ENCODE measurements at places on chromosomes 5 and 9.

GRCh38 chr5:110105692-110106091 is 416.0 kb downstream of the MAN2A1 start:
- DNase-seq = no peak

DNA sequence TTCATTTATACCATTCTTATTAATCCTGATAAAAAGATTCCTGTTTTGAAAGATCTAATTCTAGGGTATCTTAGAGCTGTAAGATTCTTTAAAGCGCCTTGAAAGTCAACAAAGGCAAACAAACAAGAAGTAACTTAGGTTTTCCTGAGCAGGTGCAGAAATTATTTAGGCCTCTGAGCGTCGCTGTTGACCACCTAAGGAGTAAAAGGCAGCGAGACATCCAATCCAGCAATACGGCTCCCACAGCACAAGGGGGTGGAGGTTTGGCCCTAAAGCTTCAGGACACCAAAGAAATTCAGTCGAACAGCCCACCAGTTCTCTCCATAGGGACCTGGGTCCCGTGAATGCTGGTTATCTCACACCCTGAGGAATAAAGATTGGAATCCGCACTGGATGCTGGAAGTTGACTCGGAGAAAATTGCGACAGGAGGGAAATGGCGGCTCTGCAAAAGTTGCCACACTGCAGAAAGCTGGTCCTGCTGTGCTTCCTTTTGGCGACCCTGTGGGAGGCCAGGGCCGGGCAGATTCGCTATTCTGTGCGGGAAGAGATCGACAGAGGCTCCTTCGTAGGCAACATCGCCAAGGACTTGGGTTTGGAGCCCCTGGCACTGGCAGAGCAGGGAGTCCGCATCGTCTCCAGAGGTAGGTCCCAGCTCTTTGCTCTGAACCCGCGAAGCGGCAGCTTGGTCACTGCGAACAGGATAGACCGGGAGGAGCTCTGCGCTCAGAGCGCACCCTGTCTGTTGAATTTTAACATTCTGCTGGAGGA is at the start of gene PCDHGA2:
PCDHGA2 (plus strand) TSS at position 223 of the 769 bp plus-strand sequence.
- DNase-seq = no peak

GRCh38 chr5:169641253-169641652 is 4.2 kb downstream of the DOCK2 start:
- no peak for DNase-seq

GRCh38 chr5:155027993-155028629 is 14.6 kb downstream of the KIF4B start:
- no peak for DNase-seq

- DNase-seq = no peak
These were observed 279.2 kb upstream of the NREP start for GRCh38 chr5:112036206-112036605.

DNA sequence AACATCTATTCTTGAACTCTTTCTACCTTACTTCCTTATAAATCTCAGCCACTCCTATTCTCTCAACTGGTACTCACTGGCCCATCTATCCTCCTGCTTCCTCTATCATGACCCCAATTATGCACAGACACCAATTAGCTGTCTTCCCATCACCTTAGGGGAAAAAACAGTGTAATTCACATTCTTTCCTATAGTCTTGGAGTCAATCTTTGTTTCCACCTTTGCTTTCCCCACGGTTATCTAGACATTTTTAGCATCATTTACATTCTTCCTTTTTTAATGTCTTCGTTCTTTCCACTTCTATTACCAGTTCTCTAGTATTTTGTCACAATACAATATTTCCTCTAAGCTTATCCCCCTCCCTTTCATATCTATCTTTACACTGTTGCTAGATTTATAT is 449.4 kb downstream of the TMEM38B start:
- no peak for DNase-seq

DNA sequence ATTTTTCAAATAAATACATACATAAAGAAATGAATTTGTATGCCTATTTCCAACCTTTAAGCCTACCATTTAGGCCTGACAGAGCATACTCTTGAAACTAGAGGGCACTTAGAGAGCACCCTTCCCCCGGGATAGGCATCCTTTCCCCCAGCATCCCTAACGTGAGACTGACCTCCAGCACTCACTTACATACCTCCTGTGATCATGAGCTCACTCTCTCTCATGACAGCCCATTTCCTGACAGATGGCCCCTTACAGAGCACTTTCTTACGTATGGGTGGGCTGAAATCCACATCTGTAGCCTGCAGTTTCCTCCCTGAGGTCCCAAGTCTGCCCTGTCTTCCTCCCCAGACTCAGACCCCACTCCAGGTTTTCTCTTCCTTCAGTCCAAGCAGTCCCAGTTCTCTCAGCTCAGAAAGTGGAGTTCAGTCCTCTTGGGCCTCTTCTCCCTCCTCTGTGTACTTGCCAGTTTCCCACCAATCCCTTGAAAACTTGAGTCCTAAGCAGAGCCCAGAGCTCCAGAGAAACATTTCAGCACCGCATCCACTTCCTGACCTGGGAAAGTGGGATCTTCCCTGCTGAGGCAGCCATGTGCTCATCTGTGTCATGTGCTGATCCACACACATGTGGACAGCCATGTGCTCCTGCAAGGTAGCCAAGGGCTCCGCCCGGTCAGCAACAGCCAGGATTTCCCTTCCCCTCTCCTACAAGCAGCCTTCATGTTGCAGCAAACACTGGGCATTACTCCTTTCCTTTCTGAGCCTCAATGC is 2.2 kb upstream of the CDX1 start:
- DNase-seq = no peak

DNA sequence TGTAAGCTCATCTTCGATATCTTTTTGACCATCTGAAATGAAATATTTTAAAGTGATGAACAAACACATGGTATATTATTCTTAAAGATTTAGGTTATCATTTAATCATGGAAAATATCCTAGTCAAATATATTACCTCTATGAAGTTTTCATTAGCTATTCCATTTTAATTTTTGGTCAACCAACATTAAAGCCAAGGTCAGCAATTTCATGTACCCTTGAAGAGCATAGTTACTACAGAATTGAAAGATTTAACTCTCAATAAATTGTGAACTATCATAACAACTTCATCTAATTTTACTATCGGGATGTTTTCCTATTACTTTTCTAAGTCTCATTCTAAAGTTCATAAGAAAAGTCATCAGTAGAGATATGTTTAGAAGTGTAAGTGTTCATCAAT is 492.6 kb downstream of the CTNND2 start:
- DNase-seq = no peak

DNA sequence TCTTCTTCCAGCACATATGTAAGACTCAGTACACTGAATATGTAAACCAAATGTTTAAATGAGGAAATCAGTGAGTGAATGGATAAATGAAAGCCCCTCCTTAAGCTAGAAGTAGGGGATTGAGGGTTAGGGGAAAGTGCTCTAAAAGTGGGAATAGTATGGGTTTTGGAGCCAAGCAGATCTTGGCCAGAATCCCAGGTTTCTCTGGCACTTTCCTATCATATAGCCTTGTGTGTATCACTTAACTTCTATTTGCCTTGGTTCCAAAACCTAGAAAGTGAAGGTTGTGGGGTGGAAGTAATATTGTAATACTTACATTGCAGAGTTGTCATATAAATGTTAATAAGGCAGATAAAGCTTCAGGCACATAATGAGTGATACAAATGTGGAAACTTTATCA is 45.0 kb upstream of the SV2C start:
- no peak for DNase-seq

DNA sequence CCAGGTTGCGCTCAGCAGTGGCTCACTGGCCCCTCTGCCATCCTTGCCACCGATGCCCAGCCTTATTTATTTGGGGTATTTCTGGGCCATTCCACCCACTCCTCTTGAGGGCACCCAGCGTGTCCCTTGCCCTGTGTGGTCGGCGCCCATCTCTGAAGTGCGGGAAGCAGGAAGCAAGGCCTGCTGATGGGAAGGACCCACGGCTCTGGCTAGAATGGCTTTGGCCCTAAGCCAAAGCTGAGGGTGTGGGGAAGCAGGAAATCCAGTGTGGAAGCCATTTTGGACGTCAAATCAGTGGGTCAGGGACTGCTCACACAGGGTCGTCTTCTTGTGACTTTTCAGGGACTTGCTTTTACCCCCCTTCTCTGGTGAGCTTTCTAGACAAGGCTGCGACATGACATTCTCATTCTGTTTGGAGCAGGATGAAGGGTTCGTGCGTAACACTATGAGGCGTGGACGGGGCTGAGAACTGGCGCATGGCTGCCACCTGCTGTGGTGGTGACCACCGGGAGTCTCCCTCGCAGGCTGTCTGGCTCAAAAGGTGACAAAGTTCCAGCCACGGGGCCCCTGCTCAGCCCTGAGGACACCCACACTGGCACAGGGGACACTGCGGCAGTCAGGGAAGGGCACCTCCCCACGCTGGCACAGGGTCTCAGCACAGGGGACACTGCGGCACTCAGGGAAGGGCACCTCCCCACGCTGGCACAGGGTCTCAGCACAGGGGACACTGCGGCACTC is 50.7 kb upstream of the NKD2 start:
- no peak for DNase-seq

DNA sequence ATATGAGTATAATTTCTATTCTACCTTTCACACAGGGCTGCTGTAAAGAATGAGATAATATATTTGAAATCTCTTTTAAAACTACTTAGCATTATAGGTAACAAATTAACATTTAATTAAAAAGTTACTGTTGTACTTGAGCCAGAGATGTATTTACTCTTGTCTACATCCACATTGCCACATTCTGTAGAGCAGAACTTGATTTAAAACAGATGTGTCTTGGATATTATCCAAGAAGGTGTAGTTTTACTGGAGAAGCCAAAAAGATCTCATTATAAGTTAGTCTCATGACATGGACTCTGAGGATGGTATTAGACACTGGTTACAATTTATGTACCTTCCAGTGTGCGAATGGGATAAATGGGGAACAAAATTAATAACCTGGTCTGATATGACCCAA is 293.1 kb upstream of the CCNH start:
- no peak for DNase-seq

DNA sequence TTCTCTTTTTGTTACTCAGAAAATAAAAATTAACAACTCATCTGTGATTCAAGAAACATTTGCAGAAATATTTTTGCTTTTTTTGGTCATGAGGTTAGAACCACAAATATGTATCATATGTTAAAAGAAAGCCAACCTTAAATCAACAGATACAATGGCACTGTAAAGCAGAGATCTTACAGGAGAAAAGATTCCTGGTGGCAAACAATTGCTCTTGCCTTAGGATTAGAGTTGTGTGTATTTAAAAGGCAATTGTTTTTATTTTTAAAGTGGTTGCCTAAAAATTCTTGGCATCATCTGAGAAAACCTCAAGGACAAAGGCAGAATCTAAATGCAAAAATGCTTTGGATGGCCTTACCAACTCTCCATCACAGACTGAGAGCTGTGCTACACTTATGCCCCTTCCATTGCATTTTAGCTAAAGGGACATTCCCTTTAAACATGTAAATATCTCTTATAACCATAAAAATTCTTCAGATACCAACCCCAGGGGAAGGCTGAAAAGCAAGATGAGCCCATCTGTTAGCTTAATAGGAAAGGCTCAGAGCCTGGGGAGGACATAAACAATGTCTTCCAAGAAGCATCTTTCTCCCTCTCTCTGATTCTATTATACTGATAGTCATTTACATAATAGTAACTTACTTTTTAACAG is 100.4 kb downstream of the FAM114A2 start:
- DNase-seq = no peak

DNA sequence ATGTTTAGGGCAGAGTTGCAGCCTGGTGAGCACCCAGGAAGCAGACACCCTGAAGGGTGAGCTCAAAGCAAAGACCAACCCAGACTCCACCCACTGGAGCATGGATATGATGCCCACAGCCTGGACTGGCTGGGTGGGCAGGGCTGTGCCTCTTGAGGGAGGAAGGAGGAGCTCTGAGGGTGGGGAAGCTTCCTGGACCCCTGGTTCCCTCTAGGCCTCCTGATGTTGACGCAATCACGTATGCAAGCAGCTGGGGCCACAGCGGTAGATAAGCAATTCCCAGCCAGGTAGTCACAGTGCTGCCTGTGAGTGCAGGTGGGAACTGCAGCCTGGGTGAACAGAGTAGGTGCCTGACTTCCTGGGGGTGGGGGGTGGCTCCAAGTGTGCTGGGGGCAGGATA is 271.5 kb downstream of the CDK5RAP2 start:
- DNase-seq = no peak

GRCh38 chr9:95138474-95138873 is 179.0 kb downstream of the FANCC start:
- no peak for DNase-seq

DNA sequence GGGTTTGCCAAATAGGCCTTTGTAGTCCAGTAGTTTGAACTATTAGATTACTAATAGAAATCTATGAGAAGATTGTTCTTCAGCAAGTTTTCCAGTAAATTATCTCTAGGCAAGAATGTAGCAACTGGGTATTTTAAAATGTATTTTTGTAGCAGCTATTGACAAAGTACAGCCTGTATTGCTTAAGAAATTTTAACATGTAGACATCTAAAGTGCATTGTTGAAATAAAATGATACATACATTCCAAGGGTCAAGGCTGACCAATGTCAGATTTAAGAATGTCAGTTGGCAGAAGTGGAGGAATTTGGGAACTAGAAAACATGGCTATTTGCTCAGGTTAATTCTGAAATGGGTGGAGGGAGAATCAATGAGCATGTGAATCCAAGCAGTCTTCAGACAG is 57.5 kb upstream of the ZSWIM6 start:
- DNase-seq = no peak

GRCh38 chr5:149857499-149857898 is 87.1 kb downstream of the PDE6A start:
- DNase-seq = no peak

GRCh38 chr5:110738503-110738811 is 350 bp upstream of the SLC25A46 start:
- no peak for DNase-seq

DNA sequence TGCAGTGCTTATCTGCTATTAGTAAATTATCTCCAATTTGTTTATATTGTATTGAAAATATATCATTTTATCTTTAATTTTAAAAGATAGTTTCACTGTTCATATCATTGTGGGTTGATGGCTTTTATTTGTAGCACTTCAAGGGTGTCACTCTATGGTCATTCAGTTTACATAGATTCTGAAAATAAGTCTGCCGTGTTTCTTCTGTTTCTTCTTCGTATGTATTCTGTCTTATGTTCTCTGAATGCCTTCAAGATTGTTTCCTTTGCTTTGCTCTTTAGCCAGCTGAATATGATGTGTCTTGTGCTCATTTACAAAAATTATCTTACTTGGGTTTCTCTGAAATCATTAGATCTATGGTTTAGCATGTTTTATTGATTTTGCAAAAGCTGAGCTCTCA is 359.9 kb downstream of the CYLC2 start:
- no peak for DNase-seq

- no peak for DNase-seq
These were observed 60.8 kb downstream of the FOXD1 start for GRCh38 chr5:73387601-73388305.

- DNase-seq = no peak
These were observed 128.7 kb upstream of the BOD1 start for GRCh38 chr5:173745123-173745522.

All from stimulated activated CD4-positive, alpha-beta T cell treated with anti-CD3 and anti-CD28 coated beads, Interleukin-1b, Interleukin-23, amount 100 ng/mL, for 24 hours (primary cell).